ENCODE measurements at places on chromosomes 16 and 17.
A peak's percentile ranks its signal among the peaks of the same experiment; 100 is the strongest.

DNA sequence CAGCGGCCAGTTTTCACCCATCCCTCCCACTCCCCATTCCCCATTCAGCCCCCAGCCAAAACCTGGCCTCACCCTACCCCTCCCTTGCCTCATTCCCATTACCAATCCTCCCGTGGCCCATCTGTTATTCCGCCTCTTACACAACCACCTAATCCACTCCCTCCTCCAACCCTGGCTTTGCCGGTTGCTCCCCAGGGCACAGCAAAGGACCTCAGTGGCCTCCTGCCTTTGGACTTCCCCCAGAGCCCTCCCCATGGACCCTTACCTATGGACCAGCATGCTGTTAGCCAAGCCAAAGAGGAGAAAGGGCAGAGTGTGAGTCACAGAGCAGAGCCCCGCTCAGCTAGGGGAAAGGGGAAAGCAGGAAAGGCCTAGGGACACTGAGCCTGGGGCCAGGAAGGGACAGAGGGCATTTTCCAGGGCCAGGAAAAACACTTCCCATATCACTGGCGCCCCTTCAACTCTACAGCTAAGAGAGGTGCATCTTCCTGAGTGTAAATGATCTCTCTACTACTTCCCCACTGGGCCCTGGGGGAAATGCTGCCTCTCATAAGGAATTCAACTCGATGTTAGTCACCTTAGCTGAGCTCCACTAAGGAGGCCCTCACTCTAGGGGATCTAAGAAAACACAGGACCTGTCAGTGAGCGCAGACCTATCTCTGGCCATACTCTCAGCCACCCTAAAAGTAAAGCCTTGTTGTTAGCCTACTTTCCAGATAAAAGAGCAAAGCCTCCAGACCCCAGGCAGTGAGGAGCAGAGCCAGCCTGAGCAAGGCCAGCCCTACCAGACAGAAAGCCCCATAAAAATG is 10.6 kb downstream of the PEMT start:
- no peak for DNase-seq

DNA sequence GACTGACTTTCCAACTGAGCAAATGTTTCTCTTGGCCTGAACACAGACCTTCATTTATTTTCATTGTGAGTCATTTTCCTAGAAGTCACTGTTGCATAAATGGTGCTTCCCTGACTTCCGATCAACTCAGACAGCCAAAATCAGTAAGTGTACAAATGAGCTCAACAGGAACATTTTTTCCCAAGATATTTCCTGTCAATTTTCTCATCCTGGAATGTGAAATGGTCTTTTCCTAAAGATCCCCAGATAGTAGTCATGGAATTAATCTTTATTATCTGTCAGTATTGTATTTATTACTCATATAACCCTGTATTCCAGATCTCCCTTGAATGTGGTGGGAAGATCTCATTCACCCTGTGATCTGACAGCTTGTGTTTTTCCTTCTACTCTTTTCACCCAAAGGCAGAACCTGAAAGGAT is 360.3 kb upstream of the KIF2B start:
- DNase-seq: no peak

GRCh38 chr16:72126429-72126765 is 32.8 kb downstream of the DHX38 start:
- DNase-seq: no peak

GRCh38 chr17:68102318-68102758 is 66.8 kb downstream of the KPNA2 start:
- no peak for DNase-seq

DNA sequence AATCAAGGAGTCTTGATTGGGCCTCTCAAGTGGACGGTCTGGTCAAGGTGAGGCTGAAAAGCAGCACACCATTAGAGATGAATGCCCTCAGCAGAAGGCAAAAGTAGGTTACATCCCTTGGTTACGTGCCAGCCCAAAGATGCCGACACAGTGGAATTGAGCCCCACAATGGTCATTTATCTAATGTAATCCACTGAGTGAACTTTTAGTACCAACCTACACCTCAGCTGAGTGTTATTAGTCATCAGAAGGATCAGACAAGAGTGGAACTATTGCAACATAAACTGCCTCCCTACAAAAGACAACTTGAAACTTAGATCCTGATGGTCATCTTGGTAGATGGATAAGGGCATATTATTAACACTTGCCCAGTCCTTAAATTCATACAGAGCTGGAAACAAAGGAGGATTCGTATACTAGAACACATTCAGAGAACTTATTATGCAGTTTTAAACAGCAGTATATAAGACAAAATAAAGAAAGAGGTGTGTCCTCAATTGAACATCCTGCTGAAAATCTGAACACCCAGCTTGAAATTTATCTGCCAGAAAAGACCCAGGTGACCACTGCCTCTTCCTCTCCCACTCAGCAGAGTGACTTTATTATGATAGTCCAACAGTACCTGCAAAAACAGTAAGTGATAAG is 2.8 kb downstream of the DCUN1D3 start:
- DNase-seq: peak; percentile 59

GRCh38 chr17:18185391-18185790 is 1.8 kb downstream of the ALKBH5 start:
- DNase-seq: no peak
